ENCODE measurements at places on chromosomes 6 and 20. TPM values are rescaled to one million over a fixed set of nuclear protein-coding genes. Genes with fewer than 3 reads are reported as not detected.

MMP24 gene
- 0.25 TPM for total RNA-seq

FLRT3 gene
- 0.05 TPM for total RNA-seq

DUSP15 gene
- 5.1 TPM for total RNA-seq

ADTRP gene
- 0.33 TPM for total RNA-seq

MYLK2 gene
- 0.25 TPM for total RNA-seq

DNA sequence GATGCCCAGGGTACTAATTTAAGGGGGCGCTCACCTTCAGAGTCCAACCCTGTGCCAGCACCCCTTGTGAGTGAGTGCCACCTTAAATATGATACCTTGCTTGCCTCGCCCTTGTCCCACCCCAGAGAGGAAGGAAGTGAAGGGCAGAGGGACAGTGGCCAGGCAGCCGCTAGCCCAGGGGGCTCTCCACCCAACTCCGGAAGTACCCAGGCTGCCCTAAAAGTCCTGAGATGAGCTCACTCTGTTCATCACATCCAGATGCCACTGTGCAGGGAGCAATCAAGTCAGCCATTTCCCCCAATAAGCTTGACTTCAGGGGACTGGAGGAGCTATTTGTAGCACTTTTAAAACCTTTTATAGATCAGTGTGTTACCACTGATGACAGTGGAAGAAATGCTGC, 25.0 kb upstream of the STX16 start:
- no peak for DNase-seq

GRCh38 chr20:61546641-61547040, 294.6 kb downstream of the CDH4 start:
- no peak for DNase-seq

GRCh38 chr6:168130168-168130696, 51.2 kb upstream of the FRMD1 start:
- DNase-seq, result no peak

- no peak for DNase-seq
Measured at GRCh38 chr20:48294942-48295341, 509.7 kb upstream of the SULF2 start.

DNA sequence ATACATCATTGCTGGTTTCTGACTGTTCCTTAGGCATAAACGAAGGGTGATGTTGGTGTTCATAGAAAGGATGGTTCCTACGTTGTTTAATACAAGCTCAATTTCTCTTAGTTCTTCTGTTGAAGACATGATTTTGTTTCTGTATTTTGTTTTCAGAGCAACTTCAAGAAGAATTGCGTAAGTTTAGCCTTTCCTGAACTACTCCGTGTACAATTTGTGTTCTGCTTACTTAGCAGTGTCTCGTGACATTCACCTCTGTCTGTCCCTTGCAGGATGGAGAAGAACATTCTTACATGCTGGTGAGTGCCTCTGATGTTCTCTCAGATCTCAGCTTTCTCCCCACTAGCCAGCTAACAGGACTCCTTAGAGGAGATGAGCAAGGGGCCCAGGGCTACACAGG, 7.6 kb downstream of the BTN2A2 start:
- no peak for DNase-seq

DNA sequence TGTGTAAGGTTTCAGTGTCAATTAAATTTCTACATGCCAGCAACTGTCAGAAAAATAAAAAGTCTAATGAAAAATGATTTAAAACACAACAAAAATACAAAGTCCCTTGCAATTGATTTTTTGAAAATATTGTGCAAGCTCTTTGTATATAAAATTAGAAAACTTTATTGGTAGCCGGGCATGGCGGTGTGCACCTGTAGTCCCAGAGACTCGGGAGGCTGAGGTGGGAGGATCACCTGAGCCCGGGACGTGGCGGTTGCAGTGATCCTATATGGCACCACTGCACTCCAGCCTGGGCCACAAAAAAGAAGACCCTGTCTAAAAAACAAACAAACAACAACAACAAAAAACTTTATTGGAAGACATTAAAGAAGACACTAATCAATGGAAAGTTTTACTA, 6.0 kb upstream of the OVOL2 start:
- no peak for DNase-seq

GRCh38 chr20:44754554-44754953, 8.9 kb downstream of the KCNK15 start:
- DNase-seq, result no peak

DNA sequence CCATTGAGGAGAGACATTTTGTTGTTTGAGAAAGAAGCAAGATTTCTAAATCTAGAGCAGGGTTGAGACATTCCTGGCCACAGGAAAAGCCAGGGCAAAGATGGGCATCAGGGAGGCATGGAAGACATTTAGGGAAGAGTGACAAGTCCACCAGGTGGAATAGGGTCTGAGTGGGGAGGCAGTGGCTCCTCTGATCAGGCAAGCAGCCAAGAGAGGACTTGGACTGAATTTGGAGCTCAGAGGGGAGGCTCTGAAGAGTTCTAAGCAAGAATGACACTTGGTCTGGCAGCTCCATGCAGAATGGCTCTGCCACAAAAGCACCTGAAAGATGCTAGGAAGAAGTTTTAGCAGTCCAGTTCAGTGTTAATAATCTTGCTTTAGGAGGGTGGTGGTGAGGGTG, 120.8 kb downstream of the FYN start:
- no peak for DNase-seq

DNA sequence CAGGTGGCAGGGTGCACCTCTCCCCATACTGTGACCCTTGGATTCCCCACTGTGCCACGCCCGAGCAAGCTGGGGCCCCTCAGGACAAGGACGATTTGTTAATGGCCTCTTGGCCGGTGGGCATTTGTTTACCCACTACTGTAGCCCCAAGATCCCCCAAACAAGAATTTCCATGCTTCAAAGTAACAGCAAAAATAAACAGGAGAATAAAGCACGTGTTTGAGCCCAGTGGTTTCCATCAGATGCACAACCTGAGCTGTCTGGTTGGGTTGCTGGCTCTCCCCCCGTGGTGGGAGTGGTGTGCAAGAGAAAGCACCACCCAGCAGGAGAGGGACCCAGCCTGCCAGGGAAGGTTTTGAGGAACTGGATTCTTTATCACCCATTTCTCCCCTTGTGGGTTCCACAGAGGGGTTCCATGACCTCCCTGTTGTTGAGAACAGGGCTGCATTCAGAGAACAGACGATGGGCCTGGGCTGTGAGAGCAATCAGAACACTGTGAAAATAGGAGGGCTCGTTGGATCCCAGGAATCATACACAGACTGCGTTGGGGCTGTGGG, 4.8 kb downstream of the CD93 start:
- no peak for DNase-seq

- no peak for DNase-seq
Measured at GRCh38 chr6:161921602-161922395, 647.9 kb upstream of the AGPAT4 start.

DNA sequence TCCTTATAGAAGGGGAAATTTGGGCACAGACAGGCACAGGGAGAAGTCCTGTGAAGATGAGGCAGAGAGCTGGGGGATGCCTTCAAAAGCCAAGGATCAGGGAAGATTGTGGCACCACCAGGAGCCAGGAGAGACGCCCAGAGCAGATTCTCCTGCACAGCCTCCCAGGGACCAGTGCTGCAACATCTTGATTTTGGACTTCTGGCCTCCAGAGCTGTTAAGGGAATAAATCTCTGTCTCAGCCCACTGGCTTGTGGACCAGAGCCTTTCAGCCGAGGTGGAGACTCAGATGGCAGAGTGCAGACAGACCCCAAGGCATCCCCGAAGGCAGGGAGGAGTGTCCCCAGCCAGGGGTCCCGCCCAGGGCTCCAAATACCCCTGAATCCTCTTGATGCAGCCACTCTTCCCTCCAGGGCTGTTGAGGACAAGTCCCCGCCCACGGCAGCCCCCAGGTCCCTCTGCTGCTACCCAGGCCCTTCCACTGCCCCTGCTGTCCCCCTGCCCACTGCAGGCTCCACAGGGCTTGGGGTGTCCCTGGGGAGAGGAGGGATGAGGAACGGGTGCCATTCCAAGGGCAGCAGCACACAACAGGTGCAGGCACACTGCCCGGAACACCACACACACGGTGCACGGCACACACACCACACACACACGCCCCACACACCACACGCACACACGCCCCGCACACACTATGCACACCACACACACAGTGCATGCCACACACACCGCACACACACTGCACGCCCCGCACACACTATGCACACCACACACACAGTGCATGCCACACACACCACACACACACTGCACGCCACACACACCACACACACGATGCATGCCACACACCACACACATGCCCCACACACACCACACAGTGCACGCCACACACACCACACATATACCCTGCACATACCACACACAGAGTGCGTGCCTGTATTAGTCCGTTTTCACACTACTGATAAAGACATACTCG, 311.4 kb downstream of the TAF4 start:
- DNase-seq, result no peak

DNA sequence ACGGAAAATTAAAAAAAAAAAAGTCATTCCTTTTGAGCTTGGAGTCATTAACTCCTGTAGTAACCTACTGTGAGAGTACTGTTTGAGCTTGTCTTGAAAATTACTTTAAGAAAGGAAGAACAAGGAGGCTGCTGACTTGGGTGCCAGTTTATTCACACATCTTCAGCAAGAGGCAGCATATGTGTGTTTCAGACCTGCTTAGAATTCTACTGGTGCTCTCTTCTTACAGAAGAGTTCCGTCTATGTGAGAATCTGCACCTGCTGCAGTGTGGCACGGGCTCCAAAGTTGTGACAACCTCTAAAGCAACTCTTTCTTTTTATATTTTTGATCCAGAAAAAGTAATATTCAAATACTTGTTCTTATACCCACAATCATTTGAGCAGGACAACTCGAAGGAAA, 117.4 kb upstream of the SOX4 start:
- DNase-seq, result no peak

DNA sequence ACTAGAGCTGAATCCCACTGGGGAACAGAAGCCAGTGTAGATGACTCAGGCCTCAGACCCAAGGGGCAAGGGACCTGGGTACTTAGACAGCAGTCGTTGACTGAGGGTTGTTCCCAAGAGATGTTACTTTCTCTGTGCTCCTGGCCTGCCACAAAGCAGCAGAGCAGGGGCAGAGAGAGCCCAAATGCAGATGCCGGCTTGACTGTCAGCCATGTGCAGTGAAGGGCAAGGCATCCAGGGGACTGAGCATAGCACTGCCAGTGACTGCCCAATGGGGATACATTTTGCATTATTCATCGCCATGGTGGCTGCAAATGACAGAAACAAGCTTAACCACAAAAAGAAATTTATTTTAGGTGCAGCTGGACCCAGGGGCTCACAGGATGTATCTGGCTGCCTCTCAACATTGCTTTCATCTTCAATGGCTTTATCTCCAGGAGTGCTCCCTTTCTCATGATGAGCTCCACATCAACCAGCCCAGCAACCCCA, 7.6 kb upstream of the TP53RK start:
- no peak for DNase-seq

GRCh38 chr6:16305246-16305725, 66.9 kb downstream of the GMPR start:
- no peak for DNase-seq

DNA sequence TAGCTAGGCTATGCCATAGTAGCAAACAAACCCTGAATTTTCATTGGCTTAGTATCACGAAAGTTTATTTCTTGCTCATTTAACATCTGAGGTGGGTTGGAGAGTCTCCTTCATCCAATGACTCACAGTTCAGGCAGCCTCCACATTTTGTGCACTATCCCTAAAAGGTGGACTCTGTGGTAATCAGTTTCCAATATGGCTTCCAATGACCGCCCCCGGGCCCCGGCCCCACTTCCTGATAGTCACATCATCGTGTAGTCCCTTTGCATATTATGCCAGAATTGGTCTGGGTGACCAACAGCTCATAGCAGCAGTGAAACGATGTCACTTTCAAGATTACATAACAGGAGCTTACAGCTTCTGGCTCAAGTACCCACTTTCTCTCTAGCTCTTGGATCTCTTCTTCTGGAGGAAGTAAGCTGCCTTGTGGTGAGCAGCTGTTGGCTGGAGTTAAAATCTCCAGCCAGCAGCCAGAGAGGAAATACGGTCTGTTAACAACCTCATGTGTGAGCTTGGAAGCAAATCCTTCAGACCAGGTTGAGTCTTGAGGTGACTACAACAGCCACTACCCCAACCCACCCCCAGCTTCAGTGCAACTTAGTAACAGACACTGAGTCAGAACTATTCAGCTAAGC, 7.8 kb downstream of the HCRTR2 start:
- DNase-seq, result no peak

DNA sequence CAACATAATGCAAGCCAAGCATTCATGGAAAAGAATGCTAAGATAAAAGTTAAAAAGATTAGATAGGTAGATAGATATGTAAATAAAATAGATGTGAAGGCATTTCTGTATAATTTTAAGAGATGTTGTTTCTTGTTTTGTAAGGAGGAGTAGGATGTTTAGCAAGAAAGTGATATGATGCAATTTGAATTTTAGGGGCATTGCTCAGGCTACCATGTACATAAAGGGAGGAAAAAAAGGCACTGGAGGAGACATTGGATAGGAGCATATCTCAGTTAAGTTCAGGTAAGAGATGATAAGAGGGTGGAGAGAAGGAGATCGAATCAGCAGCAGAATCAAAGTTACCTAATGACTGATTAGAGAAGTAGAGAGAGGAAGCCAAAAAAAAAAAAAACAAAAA, 194.7 kb downstream of the TENT5A start:
- DNase-seq, result no peak

DNA sequence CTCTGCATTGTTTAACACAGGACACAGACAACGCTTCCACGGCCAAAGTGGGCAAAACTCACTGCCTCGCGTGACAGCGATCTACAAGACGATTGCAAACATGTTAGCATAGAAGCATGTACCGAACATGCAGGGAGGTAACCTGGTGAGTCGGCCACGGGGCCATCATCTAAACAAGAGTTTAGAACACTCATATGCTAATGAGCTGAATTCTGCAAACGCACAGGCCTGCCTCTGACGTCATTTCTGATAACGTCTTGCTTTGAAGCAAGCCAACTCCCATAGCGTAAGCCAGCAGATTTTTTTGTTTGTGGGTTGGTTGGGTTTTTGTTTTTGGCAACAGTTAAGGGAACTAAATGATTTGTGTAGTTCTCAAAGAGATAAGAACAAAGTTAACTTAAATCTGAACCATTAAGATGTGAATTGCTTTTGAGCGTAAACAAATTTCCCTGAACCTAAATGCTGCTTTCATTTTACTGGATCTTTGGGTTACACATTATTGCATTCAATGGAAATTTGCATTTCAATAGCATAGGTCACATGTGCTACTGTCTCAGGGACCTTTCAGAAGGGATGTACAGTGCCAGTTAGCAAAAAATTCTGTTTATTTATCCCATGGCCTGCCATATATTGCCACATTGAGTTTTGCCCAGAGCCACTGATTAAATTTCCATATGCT, 184.5 kb upstream of the PDE10A start:
- DNase-seq, result no peak

DNA sequence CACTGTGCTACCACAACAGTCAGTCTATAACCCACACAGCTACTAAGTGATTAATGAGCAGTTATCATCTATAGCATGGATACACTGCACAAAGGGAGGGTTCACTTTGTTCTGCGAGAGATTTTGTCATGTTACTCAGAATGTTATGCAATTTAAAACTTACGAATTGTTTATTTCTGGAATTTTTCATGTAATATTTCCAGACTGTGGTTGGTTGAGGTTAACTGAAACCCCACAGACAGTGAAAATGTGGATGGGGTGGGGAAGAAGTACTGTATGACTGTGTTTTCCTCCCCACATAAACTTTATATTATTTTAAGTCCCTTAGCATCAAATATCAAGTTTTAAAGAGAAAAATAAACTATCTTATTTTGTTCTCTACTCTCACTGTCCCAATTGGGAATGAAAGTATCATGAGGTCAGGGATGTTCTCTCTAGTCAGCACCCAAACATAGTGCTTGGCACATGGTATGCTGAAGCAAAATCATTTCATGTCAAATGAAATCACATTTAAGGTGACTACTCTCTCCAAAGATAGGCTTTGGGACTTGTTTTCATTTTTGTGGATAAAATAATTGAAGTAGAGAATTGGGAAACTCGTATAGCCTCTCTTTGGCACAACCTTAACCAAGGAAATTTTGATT, 25.4 kb downstream of the DOP1A start:
- DNase-seq, result no peak
